ENCODE measurements at places on chromosomes 2 and 18.

GRCh38 chr2:27559228-27559627 is 23.6 kb upstream of the ZNF512 start:
- no peak for DNase-seq

GRCh38 chr2:196181484-196181883 is 10.1 kb upstream of the STK17B start:
- no peak for DNase-seq

DNA sequence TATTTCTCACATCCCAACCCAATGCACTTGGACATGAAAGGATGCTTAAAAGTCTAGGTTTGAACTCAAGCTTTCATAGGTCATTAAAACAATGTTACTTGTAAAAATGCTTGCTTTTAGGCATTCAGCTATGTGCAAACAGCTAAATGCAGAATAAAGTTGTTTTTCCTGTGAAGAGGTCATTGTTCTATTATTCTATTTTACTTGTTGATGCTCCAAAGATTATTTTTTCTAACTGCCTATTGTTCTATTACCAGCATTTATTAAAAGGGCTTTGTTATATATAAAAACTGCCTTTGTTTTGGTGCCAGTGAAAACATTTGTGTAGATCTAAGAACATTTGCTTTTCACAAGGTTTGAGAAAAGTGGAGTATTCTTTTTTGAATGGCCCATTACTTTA is 49.4 kb downstream of the TMEM178A start:
- no peak for DNase-seq

DNA sequence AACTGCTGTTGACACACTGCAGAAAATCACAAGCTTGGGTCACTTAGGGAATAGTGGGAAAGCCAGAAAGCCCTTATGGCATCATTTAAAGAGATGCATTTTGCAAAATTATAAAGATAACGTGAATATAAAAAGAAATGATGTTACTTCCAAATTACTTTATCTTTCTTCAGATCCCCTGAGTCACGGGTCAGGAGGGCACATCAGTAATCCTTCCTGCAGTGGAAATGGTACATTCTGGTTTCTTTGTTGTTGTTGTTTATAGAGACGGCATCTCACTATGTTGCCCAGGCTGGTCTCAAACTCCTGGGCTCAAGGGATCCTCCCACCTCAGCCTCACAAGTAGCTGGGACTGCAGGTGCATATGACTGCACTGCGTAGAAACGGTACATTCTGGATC is 9.8 kb upstream of the EPG5 start:
- DNase-seq = no peak

DNA sequence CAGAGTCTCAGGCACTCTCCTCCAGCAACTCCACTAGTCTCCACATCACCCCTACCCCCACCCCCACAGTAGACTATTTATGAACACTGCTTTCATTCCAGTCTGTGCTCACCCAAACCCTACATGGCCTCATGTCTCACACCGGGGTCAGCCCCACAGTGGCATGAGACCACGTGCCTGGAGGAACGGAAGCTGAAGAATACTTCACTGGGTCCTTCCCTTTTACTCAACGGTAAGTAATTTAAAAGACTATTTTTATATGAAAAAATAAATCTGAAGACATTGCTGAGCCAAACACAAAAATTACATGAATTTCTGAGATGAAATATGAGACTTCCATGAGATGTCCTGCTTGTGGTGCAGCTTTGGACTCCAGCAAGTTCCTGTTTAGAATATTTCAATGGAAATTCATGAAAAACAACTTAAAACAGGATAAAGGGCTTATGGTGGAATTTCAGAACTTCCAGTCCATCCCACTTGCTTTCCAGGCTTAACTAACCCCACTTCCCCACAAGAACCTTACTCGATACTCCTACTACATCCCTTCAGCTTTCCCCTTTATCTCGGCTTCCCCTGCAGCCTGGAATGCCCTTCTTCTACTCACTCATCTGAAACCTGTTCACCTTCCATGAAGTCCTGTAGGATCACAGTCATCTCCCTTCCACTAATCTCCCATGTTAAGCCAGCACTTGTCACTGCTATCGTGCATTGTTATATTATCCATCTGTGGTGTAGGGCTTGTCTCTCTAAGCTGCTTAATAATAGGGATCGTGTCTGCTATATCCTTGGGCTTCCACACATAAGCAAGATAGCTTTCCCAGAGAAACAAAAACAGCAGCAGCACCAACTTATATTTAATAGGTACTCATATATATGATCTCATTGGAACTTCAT is 47.9 kb downstream of the SLC14A1 start:
- DNase-seq = no peak

DNA sequence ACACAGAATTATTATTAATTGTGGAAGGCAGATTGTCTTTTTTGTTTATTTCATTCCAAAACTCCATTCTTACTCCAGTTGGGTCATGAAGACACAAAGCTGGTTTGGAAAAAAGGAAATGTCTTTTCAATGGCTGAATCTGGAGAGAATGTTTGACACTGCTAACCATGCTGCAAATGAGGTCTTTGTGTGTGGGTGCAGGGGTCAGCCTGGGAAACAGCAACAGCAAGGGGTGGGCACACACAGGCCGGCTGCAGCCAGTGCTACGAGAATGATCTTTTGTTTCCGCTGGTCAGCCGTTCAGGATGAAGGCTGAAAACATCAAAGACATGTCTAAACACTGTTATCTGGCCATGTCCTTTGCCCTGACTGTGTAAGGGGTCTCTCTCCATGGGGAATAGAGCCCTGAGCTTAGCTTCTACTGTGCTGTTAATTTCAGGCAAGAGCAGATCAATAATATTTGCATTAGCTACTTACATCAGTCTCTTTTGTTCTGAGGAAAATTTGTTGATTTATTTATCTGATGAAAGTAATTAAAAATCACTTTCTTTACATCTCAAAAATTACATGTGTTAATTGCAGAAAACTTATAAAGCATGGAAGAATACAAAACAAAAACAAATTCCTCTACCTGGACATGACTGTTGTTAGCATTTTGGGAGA is 33.3 kb upstream of the E2F6 start:
- no peak for DNase-seq

GRCh38 chr2:159114835-159115234 is 146.4 kb downstream of the TANC1 start:
- no peak for DNase-seq

DNA sequence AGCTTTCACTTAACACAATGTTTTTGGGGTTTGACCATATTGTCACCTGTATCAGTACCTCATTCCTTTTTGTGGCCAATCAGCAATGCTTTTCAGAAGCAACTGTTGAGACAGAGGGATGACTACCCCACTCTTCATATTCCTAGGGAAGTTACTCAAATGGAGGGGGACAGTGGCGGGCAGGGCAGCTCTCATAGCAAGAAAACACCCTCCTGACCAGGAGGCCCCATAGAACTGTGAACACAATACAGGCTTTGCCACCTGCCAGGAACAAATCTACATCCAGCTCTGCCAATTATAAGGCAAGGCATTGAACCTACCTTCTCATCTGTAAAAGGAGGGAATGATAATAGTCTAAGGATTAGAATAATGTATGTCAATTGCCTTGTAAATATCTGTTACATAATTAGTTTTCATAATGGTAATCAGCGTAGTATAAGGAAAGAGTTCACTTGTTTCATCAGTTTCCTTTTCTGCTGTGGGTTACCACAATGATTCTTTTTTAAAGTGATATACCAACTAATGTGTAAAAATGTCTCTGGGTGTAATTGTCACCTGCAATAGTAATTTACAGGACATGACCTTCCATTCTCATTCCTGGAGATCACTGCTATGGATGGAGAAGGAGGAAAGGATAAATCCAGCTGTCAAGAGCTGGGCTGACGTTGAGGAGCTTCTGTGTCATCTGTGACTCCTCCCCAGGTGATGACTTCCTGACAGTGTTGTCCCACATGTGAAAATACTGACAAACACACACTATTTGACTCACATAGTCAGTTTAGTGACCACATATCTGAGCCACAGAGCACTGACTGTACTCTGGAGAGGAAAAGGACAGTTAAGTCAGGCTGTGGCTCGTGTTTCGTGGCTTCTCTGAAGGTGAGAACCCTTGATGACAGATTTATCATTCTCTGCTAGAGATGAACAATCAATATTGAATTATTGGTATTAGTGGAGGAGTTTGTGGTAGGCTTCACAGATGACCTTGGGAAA is 13.5 kb downstream of the ALPK2 start:
- peak; percentile 77 for DNase-seq

DNA sequence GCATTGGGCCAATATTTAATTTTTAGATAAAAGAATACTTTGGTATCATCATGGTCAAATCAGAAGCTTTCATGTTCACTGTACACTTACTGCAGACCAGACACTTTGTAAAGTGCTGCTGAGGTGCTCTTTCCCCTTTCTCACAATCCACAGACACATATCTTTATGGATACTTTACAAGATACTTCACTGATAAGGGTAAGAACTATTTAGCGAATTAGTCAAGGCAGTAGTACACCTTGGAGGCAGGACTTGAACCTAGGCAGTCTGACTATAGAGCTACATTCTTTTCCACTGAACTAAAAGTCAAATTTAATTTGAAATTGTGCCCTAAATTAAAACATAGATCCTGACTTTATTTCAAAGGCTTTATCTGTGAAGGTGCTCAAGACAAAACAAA is 60.2 kb downstream of the COBLL1 start:
- DNase-seq = no peak

DNA sequence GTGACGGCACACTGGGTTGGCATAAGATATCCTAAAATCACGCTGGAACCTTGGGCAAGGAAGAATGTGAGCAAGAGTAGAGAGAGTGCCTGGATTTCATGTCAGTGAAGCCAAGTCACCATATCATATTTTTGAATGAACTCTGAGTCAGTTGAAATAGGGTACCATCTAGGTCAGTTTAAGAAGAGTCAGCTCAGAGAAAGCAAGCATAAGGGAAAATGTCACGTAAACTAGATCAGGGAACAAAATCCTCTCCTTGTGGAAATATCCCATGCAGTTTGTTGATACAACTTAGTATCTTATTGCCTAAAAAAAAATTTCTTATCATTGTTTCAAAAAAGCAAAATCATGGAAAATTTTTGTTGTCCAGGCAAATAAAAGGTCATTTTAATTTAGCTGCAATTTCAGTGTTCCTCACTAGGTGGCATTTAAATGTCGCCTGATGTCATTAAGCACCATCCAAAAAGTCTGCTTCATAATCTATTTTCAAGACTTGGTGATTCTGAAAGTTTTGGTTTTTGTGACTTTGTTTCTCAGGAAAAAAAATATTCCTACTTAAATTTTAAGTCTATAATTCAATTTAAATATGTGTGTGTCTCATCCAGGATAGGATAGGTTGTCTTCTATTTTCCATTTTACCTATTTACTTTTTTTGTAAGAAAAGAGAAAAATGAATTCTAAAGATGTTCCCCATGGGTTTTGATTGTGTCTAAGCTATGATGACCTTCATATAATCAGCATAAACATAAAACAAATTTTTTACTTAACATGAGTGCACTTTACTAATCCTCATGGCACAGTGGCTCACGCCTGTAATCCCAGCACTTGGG is 19.6 kb downstream of the RSAD2 start:
- DNase-seq = peak; percentile 40

- DNase-seq = no peak
These were observed 50.0 kb upstream of the ITGA6 start for GRCh38 chr2:172377408-172377807.

DNA sequence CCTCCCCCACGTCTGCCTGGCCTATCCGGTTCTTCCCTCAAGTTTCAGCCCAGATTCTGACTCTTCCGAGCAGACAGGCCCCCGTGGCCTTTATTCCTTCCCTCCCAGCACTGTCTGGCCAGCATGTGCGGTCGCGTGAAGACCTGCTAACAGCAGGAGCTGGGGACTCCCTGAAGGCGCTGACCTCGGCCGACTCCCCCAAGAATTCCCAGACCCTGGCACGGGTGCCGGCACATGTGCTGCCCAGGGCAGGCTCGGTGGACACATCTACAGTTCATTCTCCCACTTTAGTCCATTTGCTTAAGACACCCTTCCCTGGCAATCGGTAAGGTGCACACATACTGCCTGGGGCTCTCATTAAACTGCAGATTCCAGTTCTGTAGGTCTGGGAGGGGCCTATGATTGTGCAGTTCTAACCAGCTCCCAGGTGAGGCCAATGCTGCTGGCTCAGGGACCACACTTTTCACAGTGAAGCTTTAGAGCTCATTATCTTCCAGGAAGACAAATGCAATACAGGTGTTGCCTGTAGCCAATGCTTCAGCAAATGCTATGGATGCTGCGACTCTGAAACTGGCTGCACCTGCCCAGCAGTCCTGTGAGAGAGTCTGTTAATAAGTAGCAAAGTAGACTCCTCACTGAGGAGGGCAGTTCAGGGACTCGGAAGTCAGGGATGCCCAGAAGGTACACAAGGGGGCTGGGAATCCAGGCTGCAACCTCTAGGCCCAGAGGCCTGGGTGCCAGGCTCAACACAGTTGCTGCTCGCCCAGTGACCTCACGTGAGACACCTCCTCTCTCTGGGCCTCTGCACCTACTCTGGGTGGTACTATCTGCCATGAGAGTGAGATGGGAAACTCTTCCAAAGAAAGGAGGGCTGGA is 45.4 kb upstream of the TAF1B start:
- no peak for DNase-seq

DNA sequence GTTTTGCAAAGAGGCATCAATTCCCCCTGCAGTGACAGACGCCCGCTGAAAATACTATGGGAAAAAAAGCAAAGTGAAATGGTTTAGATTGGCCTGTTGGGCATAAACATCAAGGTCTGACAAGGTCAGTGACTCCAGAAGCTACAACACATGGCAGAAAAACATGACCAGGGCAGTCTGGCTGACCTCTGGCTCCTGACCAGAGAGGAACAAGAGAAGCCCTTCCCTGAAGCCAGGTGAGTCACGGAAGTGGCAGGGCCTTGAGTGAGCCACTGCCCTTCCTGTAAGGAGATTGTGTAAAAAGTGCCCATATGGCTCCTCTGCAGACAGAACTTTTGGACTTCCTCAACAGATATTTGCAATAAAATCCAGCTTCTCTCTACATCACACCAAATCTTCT is 72.0 kb downstream of the DNER start:
- DNase-seq = no peak

DNA sequence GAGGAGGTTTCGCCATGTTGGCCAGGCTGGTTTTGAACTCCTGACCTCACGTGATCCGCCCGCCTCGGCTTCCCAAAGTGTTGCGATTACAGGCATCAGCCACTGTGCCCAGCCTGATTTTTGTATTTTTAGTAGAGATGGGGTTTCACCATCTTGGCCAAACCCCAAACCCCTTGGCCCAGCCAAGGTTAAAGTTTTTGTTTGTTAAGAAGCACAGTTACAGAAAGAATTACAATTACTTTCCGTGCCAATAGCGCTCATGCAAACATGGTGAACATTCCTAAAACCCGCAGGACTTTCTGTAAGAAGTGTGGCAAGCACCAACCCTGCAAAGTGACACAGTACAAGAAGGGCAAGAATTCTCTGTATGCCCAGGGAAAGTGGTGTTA is 26.1 kb downstream of the ITSN2 start:
- DNase-seq = no peak
